ENCODE measurements at places on chromosomes 5 and 9.
A peak's percentile ranks its signal among the peaks of the same experiment; 100 is the strongest.

DNA sequence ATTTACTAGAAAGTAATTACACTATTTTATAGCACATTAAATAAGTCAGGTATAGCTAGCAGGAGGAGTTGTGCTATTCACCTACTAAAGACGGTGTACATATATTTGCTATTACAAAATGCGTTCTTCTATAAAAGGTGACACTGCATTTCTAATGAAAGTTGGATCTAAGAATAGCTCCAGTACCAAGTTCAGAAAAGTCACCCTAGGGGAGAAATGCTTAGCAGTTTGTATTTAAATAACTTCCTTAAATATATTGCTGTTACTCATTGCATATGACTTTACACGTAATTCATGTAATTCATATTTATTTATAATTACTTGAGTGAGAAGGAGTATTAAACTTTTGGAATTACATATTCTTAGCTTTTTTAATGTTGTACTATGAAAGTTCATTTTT, 7.0 kb upstream of the SUB1 start:
- no peak for DNase-seq

DNA sequence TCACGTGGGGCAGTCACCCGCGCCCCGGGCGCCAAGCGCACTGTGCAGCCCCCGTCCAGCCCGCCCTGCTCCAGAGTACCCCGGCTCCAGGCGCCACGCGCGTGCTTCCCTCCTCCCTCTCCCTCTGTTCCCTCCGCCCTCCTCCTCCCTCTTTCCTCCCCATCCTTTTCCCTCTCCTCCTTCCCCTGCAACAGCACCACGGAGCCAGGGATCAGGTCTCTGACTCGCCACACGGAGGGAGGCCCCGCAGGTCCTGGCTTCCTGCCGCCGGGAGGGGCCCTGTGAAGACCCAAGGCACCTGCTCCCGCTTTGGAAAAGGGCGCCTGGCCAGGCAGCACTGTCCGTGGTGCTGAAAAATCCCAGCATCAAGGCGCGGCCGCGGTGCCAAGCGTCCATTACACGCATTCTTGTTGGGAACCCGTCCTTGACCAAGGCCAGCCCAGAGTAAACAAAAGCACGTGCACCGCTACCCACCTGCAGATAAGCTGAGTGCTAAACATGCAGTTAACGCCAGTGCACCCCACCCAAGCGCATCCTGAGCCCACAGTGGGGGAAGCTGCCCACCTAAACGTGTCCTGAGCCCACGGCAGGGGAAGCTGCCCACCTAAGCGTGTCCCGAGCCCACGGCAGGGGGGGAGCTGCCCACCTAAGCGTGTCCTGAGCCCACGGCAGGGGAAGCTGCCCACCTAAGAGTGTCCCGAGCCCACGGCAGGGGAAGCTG, 21.7 kb downstream of the SLC6A18 start:
- DNase-seq = peak; percentile 52

DNA sequence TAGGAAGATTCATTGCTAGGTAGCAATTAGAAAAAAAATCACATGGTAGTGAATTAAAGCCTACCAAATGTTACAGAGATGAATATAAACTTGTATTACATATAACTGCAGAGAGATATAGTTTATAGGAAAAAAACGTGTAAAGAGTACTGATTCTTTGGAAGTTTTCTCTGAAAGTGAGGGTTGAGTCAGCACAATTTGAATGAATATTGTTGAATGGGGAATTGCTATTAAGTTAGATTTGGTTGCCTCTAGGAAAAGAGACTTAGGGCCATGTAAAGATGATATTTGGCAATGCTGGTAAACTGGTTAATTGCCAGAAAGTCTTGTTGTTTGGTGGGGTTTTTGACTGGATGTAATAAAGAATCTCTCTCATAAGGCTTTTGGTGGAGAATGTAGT, 37.2 kb upstream of the TAL2 start:
- no peak for DNase-seq

GRCh38 chr5:111859031-111859430, 102.0 kb upstream of the NREP start:
- no peak for DNase-seq

DNA sequence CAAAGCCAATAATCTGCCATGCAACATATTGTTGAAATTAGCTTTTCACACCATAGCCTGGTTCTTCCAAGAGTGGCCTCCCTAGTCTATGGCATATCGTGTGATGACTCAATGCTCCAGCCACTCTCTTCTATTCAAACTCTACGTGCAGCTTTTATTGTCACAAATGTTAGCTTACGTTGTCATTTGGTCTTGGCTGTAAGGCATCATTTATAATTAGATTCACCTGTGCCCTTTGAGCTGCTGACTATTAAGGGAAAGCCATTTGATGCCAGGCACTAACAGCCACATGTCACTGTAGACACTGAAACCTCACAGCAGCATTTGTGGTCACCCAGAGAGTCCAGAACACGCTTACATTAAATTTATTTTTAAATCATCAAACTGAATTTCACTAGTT, 66.8 kb downstream of the APBA1 start:
- DNase-seq = no peak

DNA sequence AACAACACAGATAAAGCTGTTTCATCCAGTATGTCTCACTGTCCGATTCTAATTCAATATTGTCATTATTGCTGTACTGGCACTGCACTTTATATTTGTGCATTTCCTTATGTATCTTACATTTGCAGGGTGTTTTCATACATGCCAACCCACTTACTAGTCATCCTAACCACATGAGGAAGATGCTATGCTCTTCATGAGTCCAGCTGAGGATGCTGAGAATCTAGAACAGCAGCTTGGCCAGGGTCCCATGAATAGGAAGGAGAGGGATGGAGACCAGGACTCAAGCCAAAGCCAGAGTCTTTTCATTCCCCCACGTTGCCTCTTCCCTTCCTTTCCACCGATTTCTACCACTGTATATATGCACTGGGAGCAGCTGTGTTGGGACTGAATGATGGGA, 292.8 kb upstream of the KLF4 start:
- DNase-seq = no peak

GRCh38 chr5:143217065-143217803, 186.3 kb downstream of the NR3C1 start:
- no peak for DNase-seq

- DNase-seq = peak; percentile 26
These were observed 473.0 kb downstream of the PLK2 start for GRCh38 chr5:57986761-57987341.

GRCh38 chr5:164256351-164256750, 750.9 kb downstream of the MAT2B start:
- no peak for DNase-seq

DNA sequence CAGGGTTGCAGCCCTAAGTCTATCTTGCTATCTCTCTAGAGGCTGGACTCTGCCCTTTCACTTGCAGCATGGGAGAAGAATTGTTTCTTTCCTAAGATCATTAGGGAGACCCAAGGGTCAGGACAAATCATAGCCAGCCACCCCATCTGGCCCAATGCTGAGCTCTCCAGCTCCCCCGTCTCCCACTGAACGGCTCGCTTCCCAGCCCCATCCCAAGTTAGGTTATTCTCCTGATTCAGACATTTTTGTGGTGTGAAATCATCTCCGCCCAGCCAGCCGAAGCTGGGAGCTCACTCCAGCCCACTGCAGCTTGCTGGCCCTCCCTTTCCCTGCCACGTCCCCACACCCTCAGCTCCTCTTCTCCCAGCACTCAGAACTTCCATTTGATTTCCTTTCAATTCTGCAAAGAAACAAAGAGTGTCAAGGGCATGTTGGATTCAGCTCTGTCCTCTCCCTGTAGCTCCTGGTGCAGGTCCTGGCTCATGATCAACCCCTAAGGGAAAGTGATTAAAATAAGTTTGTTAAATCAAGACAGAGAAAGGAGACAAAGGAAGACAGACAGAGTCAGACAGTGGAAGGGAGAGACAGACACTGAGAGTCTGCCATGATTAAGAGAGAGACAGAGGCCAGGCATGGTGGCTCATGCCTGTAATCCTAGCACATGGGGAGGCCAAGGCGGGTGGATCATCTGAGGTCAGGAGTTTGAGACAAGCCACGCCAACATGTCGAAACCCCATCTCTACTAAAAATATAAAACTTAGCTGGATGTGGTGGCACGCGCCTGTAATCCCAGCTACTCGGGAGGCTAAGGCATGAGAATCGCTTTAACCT, 12.6 kb upstream of the SPARC start:
- DNase-seq = peak; percentile 82

- DNase-seq = peak; percentile 49
These were observed 163.2 kb downstream of the LPAR1 start for GRCh38 chr9:110874963-110875674.

DNA sequence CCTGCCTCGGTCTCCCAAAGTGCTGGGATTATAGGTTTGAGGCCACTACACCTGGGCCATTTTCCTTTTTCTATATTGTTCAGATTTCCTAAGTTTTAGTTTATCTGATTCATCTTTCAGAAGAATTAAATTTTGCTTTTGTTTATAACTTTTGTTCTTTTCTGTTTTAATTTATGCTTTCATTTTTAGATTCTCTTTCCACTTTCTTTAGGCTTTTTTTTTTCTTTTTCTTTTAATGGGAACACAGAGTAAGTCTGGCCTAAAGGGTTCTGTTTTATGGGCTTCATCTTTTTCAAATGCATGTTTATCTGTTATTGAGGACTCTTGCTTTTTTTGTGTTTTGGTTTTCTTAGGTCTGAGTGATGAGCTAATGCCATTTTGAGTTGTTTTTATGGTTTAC, 42.1 kb downstream of the SNX30 start:
- DNase-seq = no peak

GRCh38 chr5:95770830-95771708, 39.9 kb downstream of the RHOBTB3 start:
- DNase-seq = no peak

DNA sequence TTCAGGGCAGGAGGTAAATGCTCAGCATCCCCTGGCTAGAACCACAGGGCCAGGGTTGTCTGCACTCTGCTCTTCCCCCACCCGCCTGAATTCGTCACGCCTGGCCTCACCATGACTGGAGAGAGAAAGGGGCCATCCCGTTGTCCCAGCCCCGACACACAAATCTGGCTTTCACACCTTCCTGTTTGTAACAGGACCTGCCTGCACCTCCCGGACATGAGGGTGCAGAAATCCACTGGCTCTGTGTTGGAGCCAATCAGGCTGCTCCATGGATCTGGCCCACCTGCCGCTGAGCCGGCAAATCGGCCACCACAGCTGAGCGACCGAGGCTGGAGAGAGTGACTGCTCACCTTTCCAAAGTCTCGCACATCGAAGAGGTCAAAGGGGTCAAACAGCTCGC, 53.4 kb downstream of the VAV2 start:
- DNase-seq = no peak

DNA sequence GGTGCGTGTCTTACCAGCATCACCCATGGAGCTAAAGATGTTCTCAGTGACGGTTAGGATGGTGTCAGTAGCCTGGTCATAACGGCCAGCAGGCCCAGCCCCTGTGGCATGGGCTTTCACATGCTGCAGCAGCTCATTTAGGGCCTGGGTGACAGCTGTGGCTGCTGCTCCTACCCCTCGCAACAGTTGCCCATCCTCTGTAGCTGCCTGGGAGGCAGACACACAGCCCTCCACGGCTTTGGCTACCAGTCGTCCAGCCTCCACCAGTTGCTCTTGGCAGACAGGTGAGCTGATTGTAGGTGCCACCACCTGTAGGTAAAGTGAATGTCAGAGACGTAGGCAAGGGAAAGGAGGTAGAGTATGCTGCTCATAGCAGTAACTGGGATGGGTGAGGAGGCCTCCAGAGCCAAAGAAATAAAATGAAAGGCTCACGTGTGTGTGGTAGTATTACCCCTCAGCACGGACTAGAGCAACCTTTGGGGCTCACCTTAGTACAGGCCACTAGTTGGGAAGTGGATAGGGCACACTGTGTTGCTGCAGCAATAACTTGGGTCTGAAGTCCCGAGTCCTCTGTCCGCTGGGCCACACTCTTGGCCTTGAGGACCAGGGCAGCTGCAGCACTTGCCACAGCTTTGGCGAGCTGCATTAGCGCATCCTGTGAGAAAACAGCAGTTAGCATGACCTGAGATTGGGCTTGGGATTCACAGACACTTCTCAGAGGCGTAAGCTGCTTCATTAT, 14.7 kb downstream of the TLN1 start:
- DNase-seq = no peak

DNA sequence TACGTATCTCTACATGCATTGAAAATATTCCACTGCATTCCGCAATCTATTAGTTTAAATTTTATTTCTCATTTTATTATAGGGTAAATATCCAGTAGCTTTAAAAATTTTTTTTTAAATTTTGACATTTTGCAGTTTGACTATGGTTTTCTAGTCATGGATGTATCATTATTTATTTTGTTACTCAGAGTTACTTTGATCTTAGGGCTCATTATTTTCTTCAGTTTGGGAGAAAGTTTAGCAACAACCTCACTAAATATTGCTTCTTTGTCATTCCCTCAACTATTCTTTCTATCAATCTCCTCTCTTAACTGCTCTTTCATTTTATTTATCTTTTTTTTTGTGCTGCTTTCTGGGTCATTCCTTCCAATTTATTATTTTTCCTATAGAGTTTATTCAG, 100.5 kb upstream of the SLCO6A1 start:
- DNase-seq = no peak

All from left cardiac atrium (tissue), 4 donors.